ENCODE measurements at places on chromosomes 12 and 14.

DNA sequence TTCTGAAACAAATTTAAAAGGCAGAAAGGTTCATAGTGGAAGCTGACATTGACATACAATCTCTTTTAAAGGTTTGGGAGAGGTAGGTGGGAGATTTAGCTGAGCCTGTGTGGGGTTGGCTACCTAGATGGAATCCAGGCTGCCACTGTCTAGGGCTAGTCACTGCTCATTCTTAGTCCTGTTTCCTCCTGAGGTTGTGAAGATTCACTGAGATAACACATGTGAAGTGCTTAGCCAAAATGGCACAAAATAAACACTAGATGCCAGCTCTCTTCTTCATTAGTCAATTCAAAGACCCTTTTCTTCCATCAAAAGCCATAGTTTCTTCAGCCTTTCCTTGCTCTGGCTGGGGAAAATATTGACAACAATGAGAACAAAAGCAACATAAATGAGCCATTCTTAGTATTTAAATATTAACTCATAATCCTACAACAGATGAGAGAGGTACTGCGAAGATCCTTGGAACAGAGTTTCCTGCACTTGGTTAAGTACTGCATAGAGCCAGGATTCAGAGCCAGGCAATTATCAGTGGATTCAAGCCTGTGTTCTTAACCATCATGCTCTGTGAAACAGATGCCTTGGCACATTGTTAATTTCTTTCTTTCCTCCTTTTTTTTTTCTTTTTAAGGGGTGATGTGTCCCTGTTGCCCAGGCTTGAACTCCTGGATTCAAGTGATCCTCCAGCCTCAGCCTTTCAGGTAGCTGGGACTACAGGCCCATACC is 3.5 kb downstream of the MYF6 start:
- DNase-seq, result no peak

DNA sequence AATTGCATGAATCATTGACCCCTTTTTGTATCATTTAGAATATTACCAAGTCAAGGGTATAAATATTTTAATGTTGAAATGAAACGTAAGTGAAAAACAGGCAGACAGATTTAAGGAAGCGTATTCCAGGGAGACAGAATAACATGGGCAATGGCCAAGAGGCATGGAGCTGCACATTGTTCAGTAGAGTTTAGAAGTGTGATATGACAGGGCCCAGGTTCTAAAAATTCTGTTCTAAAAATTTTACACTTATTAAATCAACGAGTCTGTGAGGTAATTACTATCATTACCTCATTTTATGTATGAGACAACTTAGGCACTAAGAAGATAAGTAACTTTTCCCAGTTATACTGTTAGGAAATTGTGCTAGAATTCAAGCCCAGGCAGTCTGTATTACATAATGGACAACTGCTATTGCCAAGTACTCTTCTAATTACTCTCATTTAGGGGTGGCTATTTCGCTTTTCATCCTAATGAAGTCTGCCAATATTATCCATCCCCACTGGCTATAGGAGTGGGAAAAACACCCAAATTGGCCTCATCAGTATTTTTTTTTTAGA is 103.2 kb upstream of the NAV3 start:
- DNase-seq, result no peak

DNA sequence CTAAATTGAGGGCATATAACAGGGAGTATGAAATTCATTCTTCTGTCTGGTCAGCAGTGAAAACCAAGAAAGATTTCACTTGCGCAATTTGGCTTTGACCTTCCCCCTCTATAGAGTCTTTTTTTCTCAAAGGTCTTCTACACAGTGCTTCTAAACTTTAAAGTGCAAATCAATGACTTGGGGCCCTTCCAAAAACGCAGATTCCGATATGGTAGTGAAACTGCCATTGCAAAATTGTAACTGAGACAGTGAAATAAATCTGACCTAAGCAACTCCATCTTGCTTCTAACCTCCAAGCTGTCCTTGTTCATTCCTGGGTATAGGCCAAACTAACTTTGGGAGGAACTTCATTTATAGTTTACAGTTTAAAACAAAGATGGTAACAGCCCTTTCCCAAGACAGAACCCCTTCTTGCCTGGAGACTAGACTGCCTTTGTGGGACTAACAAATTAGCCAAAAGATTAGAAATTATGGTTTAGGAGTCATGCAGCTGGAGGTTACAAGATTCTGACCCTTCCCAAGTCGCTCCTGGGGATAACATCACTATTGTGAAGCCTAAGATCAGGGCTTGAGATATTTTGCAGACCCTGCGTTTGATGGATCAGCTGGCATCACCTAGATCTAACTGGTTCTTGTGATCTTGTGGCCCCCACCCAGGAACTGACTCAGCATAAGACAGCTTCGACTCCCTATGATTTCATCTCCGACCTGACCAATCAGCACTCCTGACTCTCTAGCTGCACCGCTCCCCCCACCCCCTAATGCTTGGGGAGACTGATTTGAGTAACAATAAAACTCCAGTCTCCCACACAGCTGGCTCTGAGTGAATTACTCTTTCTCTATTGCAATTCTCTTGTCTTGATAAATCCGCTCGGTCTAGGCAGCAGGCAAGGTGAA is 5.0 kb downstream of the SLC25A21 start:
- DNase-seq, result peak; percentile 85

DNA sequence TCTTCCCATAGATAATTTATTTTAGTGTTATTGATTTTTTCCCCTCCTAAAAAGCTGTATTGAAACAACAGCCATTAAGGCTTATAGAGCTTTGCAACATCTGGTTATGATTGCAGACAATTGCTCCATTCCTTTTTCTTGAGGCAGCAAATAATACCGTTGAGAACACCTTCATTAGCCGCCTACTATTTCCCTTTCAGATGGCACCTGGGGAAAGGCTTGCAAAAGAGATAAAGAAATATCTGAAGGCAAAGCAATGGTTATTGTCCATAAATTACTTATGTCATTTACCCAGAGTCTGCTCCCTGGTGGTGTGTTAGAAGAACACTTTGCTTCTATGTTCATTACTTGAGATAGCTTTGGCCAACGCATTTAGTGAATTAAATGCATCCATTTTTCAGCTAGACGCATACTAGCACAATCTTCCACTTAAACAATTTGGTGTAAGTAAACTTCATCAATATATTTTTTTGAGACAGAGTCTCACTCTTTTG is 377.8 kb downstream of the KCNH5 start:
- DNase-seq, result no peak

DNA sequence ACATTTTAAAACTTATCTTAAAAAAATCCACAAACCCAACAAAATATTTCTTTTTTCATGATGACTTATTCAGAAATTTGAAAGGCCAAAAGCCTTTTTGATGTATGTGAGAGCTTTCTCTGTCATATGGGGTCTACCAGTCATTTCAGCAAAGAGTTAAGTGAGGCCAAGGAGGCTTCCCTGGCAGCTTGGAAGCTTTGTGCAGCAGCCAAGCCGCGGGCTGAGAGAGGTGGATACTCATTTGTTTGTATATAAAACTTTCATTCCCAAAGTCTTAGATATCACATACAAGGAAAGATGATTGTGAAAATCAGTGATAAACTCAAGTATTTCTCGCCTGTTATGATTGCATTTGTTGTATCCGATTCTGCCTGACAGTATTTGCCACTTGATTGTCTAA is 48.5 kb upstream of the RNU6-8 start:
- DNase-seq, result no peak

Measured in H9 (cell line).